ENCODE measurements at places on chromosomes 13 and 19.
A peak's percentile ranks its signal among the peaks of the same experiment; 100 is the strongest.

- DNase-seq, result no peak
Measured at GRCh38 chr13:88704600-88705275, 1033.6 kb downstream of the SLITRK5 start.

- no peak for DNase-seq
Measured at GRCh38 chr19:47631681-47632446, 22.9 kb downstream of the BICRA start.

- DNase-seq, result no peak
Measured at GRCh38 chr13:59303433-59303832, 860.3 kb downstream of the DIAPH3 start.

DNA sequence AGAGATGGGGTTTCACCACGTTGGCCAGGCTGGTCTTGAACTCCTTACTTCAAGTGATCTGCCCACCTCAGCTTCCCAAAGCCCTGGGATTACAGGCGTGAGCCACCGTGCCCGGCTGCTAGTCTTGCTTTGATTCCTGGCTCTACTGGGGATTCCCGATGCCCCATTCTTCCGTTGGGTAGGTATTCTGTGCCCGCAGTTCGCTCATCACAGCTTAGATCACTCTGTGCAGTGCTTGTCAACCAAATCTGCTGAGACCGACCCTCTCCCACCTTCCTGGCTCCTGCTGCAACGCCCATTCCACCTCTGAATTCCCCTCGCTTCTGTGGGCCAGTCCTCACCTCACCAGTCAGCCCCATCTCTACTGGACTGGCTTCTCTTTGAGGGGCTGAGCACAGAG, 4.6 kb upstream of the ZNF414 start:
- DNase-seq, result no peak

GRCh38 chr13:100790405-100790804, 115.8 kb upstream of the TMTC4 start:
- no peak for DNase-seq

DNA sequence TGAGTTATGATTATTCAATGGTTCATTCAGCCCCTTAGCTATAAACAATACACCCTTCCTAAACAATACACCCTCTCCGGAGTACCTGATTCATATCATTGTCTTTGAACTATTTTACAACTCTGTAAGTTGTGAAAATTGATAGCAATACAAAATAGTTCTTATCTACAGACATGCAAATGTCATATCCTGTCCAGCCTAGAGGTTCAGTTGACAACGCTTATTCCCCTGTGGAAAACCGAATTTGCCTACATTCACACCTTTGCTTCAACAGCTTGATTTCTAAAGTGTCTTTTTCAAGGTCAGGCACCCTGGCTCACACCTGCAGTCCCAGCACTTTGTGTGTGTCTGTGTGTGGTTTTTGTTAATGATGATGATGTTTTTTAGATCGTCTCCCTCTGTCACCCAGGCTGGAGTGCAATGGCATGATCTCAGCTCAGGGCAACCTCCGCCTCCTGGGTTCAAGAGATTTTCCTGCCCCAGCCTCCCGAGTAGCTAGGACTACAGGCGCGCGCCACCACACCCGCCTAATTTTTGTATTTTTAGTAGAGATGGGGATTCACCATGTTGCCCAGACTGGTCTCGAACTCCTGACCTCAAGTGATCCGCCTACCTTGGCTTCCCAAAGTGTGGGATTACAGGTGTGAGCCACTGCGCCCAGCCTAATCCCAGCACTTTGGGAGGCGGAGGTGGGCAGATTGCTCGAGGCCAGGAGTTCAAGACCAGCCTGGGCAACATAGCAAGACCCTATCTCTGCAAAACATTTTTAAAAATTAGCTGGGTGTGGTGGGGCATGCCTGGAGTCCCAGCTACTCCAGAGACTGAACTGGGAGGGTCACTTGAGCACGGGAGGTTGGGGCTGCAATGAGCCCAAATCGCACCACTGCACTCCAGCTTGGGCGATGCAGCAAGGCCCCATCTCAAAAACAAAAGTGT, 9.6 kb downstream of the C19orf53 start:
- peak; percentile 68 for DNase-seq

GRCh38 chr19:40392894-40393517, 3.0 kb upstream of the HIPK4 start:
- no peak for DNase-seq

DNA sequence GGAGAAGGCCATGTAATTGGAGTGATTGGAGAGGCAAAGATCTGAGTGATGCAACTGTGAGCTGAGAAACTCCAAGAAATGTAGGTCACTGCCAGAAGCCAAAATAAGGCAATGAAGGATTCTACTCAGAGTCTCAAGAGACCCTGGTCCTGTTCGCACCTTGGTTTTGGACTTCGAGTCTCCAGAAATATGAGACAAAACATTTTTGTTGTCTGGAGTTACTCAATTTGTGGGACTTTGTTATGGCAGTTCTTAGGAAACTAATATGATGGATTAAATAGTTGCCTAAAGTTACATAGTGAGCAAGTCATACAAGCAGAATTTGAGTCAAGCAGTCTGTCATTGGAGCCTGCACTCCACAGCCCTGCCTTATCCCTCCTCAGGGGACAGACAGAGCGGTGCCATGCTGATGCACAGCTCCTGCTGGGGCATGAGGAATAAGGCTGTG, 104.2 kb downstream of the ITGBL1 start:
- no peak for DNase-seq

DNA sequence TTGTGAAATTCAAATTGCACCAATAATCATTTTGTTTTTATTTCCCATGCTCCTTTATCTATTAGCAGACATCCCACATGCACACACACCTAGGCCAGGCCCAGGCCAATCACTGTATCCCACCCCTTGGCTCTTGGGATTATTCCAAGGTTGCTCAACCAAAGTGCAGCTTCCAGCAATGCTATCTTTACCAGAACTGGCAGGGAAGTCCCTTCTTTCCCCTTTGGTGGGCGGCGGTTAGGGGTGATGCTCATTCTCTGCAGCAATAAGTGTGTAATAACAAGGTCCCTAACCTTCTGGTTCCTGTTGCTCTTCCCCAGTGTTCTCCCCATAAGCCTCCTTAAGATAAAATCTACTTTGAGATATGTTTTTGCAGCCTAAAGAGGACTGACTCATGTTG, 18.3 kb upstream of the KCTD12 start:
- no peak for DNase-seq

- DNase-seq, result no peak
Measured at GRCh38 chr13:49248622-49249002, 887 bp downstream of the CDADC1 start.

- DNase-seq, result no peak
Measured at GRCh38 chr13:22031702-22032286, 360.9 kb downstream of the FGF9 start.

- DNase-seq, result no peak
Measured at GRCh38 chr13:50188696-50189095, 173.5 kb downstream of the KCNRG start.

- no peak for DNase-seq
Measured at GRCh38 chr13:94123557-94123956, 355.9 kb downstream of the DCT start.

Data from NCI-H526 (cell line).